ENCODE measurements at places on chromosomes 1 and 21. TPM values are rescaled to one million over a fixed set of nuclear protein-coding genes. Genes with fewer than 3 reads are reported as not detected.

GRCh38 chr1:145720556-145720877 lies 1.2 kb downstream of the CD160 start:
- DNase-seq = no peak

DNA sequence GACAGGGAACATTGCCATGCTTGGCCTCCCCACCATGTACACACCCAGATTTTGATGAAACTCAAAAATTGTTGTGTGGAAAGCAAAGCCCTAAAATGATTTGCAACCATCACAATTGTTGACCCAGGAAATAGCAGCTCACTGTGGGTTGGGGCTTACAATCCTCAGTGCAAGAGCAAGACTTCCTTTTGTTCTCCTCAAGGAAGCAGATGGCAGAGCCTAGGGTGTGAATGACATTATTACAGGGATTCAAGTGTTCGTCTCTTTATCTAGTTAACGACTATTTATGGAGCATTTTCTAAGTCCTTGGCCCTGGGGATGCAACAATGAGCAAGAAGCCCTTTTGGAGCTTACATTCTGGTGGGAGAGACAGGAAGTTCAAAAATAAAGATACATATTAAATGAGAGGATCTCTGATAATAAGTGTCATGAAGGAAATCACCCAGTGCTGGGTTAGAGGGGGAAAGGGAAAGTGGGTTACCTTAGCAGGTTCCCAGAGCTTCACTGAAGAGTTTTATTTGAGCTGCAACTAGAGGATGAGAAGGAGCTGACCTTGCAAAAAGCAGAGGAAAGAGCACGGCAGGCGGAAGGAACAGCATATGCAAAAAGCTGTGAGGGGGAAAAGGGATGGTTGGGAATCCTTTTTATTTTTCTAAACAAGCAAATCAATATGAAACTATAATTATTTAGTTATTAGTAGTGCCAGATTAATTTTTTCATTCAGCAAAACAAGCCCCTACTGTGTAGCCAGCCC lies 38.5 kb upstream of the ID3 start:
- DNase-seq = no peak

DNA sequence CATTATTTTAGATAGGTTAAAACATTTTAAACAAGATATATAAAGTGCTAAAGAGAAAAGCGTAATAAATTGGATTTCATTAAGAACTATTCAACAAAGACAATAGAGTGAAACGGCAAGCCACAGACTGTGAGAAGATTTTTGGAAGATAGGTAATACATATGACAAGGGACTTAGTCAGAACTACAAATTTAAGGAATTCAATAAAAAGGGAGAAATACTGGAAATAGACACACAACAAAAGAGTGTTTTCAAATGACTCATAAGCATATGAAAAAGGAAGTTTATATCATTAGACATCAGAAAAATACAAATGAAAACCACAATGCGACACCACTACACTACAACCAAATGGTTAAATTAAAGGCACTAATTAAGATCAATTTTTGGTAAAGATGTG lies 90.5 kb downstream of the GDAP2 start:
- DNase-seq = no peak

GRCh38 chr1:168054117-168054516 lies 82.6 kb downstream of the GPR161 start:
- DNase-seq = no peak

DNA sequence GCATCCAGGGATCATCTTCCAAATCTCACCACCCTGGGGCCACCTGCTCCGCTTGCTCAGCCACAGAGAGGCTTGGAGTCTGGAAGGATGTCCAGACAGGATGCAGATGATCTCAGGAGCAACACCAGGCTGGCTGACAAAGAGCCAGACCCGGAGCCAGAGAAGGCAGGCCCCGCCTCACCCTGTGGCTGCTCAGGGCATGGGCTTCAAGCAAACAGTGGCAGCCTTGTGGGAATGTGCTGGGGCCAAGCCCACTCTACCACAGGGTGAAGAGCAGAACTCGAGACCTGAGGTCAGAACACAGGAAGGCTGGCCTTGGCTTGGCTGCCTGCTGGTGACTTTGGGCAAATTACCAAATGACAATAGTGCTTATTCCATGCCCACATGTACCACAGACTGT lies 45.5 kb downstream of the MRPL37 start:
- no peak for DNase-seq

DNA sequence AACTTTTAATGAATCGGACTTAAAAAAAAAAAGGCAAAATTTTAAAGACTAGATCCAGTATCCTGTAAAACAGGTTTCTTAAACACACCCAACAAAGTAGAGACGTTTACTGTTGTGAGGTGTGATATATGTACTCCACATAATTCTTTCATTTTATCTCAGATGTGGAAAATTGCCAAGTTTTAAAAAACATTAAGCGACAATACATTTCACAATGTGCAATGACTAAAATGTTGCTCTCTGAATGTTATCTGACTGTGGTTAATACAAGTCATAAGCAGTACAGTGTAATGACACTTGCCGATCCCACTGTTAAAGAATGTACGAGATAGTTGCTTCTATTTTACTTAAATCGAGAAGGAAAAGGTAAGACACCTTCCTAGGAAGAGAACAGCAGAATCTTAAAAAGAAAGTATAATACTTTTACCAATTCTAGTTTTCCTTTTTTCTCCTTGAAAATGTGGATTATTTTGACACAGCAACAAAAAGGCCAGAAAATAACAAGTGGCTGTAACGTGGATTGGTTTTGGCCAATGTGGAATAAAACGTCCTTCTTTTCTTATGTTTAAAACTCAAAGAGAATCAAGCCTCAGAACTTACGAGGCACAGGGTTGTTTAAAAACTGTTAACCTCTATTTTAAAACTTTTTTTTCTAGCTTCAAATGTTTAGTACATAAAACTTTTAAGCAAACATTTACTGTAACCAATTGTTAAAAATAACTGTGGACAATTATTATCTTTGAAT lies 51.4 kb downstream of the TP53BP2 start:
- DNase-seq = no peak

DNA sequence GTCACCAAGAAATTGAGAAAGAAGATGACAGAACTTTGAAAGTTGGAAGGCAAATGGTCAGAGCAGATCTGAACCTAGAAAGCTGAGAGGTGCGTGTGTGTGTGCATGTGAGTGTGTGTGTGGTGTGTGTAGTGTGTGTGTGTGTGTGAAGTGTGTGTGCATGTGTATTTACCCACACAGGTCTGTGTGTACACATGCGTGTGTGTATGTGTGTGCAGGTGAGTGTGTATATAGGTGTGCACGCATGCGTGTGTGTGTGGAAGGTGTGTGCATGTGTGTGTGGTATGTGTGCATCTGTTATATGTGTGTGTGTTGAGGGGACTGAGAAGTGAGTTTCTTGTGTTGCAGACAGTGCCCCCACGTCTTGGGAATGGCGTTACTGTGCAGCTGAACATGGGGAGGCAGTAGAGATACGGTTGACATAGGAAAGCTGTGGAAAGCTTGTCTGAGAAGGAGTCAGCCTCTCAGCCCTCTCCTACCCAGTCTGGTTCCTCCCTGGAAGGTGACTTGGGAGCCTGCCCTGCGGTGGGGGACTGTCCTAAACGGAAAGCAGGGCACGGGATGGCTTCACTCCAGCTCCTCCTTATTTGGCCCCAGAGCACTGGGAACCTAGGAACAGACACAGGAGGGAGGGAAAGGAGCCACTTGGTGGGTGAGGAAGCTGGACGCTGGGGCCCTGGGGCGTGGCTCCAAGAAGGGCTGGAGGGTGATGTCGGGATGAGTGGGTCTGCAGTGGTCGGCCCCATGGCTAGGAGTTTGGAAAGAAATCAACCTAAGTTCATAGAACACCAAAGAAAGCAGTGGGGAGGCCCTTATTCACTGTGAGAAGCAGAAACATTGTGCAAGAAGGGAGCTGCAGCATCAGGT lies 97.2 kb downstream of the PCBP3 start:
- no peak for DNase-seq

- no peak for DNase-seq
Measured at GRCh38 chr1:87956750-87957149, 628.1 kb downstream of the LMO4 start.

GRCh38 chr1:10676963-10677362 lies 119.5 kb downstream of the CASZ1 start:
- no peak for DNase-seq

Gene SNX7
- total RNA-seq = 16.1 TPM

Gene AADACL3
- not detected for total RNA-seq

Gene CFAP141
- total RNA-seq = not detected

Gene ABCD3
- total RNA-seq = 38.2 TPM

Gene CFAP45
- total RNA-seq = 0.18 TPM

Gene HAO2
- total RNA-seq = 0.27 TPM

Gene SLC37A1
- 15.9 TPM for total RNA-seq

All from mesothelial cell of epicardium (in vitro differentiated cells).